Fibroblast of villous mesenchyme (primary cell): ENCODE measurements at places on chromosomes 3 and 15. TPM values are rescaled to one million over a fixed set of nuclear protein-coding genes. Genes with fewer than 3 reads are reported as not detected.

GRCh38 chr15:63668601-63669000 lies 71.4 kb downstream of the FBXL22 start:
- DNase-seq, result no peak

The NOX5 gene
- 0.43 and 0.64 TPM in 2 replicates for total RNA-seq

DNA sequence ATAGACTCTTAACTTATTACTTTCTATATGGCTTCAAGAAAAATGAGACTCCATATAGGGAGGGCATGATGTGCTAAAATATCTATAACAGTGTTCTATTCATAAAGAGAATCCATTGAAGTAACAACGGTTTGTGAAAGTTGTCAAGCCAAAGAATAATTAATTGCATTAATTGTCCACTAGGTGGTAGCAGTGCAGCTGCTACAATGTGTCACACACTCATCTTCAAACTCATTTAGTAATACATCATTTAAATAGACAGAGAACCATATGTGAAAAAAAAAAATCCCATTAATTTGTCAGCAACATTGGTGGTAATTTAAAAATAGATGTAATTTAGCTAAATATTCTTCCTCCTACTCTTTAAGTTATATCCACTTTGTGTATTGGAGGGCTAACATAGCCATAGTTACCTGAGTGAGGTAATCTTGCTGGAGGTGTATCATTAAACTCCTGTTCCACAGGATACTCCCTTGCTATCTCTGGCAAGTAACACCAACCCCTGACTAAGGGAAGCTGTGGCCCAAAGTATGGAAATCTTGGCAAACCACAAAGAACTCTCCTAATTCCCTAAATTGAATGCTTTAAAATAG lies 3.7 kb upstream of the CPA3 start:
- peak; percentile 53 for DNase-seq

DNA sequence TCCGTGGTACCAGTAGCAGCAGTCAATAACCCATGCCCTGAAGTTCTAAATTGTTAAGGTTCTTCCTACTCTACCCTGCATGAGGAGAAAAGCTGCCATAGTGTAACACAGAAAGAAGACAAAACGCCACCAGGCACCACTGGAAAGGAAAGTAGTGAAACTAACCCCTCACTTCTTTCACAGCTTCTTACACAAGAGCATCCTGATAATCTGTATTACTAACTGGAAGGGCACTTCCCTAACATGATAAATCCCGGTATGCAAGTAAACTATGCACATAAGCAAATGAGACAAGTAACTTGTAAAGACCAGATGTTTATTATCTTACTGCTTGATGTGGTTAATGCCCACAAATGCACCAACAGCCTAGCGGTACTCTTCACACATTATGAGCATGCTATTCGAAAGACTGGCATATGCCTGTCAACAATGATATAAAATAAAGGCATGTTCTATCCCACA lies 141.3 kb downstream of the ADAM10 start:
- DNase-seq, result peak; percentile 95

GRCh38 chr15:22973286-22973685 lies 6.9 kb downstream of the CYFIP1 start:
- DNase-seq, result no peak

The HTR3E gene
- not detected in 2 replicates for total RNA-seq

DNA sequence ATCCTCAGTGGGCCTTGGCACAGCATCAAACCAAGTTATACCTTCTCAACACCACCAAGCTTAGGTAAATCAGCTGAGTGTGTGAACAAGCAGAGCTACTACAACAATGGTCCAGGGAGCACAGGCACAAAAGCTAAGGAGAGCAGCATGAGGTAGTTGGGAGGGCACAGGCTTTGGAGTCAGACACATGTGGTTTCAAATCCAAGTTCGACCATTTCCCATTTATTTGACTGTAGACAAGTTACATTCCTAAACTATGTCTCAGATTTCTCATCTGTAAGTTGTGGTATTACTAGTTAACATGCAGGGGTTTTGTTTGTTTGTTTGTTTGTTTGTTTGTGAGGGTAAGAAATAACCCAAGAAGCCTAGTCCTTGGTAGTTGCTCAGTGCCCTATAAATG lies 46.9 kb downstream of the MLH1 start:
- no peak for DNase-seq

GRCh38 chr3:148751461-148751860 lies 53.8 kb downstream of the AGTR1 start:
- DNase-seq, result no peak

The PRRT3 gene
- 3.2 and 3.5 TPM in 2 replicates for total RNA-seq

The MSL2 gene
- total RNA-seq, result 15.8 and 22.0 TPM in 2 replicates

The SLC24A5 gene
- not detected in 2 replicates for total RNA-seq

- no peak for DNase-seq
Measured at GRCh38 chr15:59738676-59739075, 49.6 kb upstream of the BNIP2 start.

The CDCP1 gene
- total RNA-seq, result 10.4 and 20.6 TPM in 2 replicates

The BCL6 gene
- total RNA-seq, result 17.4 and 26.8 TPM in 2 replicates

The PROK2 gene
- total RNA-seq, result not detected in 2 replicates

The ASTE1 gene
- 7.3 and 9.0 TPM in 2 replicates for total RNA-seq

The EDEM1 gene
- total RNA-seq, result 47.0 and 47.1 TPM in 2 replicates

GRCh38 chr3:177379045-177379444 lies 181.8 kb upstream of the TBL1XR1 start:
- no peak for DNase-seq

DNA sequence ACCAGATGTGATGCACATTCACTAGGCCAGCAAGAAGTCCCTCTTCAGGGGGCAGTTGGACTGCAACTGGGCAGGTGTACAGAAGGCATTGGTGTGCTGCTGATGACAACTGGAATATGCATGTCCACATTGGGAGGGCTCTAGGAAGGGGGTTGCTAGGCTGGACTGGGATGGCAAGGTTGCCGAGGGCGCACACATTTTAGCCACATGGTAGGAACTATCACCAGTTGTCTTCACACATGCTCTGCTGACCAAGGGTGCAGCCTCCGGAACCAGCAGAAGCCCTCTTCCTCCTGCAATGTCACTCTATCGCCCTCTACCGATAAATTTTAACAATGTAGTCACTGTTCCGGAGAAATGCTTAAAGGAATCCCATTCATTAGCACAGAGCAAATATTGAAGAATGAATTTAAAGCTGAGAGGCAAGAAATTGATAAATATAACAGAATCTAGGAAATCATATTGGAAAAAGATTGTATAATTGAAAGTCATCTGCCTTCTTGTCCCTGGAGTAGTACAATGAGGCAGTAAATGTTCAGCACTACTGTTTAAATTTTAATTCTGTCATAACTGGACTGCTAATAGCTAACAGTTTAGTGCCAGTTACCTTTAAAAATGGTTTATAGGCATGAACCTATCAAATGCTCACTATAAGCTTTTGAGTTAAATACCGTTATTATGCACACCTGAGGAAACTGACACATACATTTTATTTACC lies 22.6 kb upstream of the LYSMD4 start:
- peak; percentile 75 for DNase-seq

The TAGLN3 gene
- total RNA-seq, result under 0.01 TPM in 1 of 2 replicates, not detected in the other

DNA sequence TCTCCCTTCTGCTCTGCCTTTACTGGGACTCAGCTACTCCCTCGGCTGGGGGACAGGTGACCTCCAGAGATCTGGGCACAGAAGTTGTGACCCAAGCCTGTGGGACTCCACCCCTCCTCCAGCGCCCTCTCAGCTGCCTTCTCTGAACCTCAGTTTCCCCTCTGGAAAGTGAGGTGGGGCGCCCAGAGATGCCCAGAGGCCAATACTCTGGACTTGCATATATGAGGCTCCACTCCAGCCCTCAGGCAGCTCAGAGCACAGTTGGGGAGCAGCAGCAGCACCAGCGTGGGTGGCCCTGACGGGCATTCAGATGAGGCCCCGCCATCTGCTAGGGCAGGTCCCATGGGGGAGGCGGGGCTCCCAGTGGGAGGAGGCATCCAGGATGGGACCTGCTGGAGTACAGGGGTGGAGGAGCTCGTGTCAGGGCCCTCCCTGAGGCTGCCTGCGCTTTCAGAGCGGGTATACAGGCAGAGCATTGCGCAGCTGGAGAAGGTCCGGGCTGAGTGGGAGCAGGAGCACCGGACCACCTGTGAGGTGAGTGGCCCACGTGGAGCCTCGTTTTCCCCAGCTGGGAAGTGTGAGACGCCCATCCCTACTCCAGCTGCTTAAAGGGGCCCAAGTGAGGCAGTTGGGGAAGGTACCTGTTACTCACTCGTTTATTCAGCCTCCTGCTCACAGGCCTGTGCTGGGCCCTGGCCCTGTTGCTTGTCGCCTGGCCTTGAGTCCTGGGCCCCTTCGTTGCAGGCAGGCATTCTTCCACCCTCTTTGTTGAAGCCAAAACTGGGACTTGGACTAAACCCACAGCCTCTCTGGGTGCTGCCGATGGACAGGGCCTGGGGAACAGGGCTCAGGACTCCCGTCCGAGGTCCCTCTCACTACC lies 35.4 kb downstream of the PSTPIP1 start:
- no peak for DNase-seq

DNA sequence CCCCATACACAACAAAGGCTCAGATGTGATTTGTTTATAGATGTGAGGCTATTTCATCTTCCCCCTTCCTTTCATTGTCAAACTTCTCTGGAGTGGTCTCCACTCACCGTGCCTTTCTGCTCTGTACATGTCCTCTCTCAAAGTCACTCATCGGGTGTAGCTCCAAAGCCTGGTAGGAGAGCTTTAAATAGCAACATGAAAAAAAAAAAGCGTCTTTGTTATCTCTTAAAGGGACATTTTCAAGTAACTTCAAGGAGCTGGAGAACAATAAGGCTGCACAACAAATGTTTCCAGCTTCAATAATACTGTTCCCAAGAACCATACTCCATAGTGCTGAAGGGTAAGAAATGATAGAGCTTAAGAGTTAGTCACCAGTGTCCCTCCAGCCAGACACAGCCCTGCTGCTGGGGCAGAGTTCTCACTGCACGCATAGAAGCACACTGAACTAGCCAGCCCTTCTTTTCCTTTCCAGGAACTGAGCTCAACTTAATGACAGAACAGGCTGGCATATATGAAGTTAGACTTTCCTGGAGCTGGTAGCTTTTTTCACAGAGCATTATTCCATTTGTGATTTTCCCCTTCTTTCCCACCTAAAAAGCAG lies 8.1 kb downstream of the FBXO40 start:
- no peak for DNase-seq

GRCh38 chr15:76976572-76977270 lies 18.2 kb upstream of the PSTPIP1 start:
- DNase-seq, result no peak

GRCh38 chr15:28933710-28934445 lies 48.1 kb downstream of the APBA2 start:
- peak; percentile 39 for DNase-seq

The KIAA1143 gene
- total RNA-seq, result 13.2 and 20.7 TPM in 2 replicates

- no peak for DNase-seq
Measured at GRCh38 chr15:55859681-55860080, 116.7 kb upstream of the PRTG start.

DNA sequence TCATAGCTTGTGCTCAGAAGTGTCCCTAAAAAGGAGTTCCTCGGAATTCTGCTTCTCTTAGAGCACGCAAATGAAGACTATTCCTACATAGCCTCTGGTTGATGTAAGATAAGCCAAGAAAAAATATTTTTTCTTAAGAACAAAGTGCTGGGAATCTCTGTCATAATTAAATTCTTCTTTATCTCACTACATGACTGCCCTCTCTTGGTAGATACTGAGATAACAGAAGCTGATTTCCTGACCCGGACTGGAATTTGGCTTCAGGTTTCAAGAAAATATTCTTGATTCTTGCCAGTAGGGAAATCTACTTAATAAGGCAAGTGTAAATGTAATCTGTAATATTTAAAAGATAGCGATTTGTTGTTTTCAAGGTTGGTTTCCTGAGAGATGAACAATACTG lies 31.3 kb upstream of the SETMAR start:
- DNase-seq, result peak; percentile 21

The ACVR2B gene
- 1.3 and 1.9 TPM in 2 replicates for total RNA-seq

GRCh38 chr3:8962226-8962861 lies 928 bp downstream of the RAD18 start:
- no peak for DNase-seq

The NPAP1 gene
- not detected in 2 replicates for total RNA-seq

DNA sequence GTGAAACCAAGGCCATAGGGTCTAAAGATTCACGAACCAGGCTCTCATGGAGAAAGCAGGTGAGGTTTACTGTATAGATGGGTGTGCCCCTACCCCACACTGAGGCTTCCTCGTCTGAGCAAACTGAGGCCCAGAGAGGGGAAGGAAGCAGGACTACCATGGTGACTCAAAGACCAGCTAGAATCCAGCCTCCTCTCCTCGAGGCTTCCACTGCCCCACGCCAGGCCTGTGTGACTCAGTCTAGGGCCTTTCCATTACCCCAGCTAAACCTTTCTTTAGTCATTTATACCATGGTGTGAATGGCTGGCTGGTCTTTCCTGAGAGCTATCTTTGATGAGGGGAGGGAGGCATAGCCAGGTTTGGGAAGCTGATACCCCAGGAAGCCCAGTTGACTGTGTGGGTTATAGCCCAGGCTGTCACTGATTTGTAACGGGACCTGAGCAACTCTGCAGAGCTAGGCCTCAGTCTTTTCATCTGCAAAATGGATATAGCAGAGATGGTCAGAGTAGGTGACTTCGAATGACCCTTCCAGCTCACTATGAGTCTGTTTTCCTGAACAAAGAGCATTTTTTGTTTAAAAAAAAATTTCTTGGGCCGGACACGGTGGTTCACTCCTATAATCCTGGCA lies 3.0 kb upstream of the RHO start:
- peak; percentile 19 for DNase-seq

GRCh38 chr3:10495003-10495402 lies 10.4 kb downstream of the ATP2B2 start:
- no peak for DNase-seq

The IL17RB gene
- total RNA-seq, result 0.32 and 0.43 TPM in 2 replicates

The LARP6 gene
- total RNA-seq, result 36.7 and 46.7 TPM in 2 replicates

GRCh38 chr3:64638981-64639481 lies 48.8 kb downstream of the ADAMTS9 start:
- no peak for DNase-seq

The RLBP1 gene
- total RNA-seq, result not detected in 2 replicates
